Stimulated activated CD4-positive, alpha-beta T cell treated with anti-CD3 and anti-CD28 coated beads, TNF-alpha, amount 100 ng/mL, for 24 hours (primary cell): ENCODE measurements at places on chromosomes 12 and 14.

- no peak for DNase-seq
These were observed 20.1 kb upstream of the TBK1 start for GRCh38 chr12:64431791-64432190.

GRCh38 chr12:48263617-48264016, 60.5 kb upstream of the OR10AD1 start:
- no peak for DNase-seq

- DNase-seq: no peak
These were observed 15.8 kb downstream of the ABCC9 start for GRCh38 chr12:21925296-21925913.

DNA sequence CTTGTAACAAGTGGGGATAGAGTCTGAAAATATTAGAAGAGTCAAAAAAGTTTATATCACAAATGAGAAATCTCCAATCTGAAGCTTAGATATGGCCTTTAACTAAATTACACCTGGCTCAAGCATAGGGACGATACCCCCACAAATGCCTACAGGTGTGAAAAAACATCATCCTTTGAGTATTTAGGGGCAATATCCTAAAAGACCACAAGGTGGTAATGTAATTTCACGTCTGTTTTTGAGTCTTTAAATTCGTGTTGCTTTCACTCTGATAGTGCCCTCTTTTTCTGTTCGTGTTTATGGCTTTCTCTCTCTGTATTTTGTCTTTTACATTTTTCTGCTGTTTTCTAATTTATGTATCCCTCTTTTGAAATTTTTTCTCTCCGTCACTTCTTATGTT, 84.3 kb downstream of the ETNK1 start:
- DNase-seq: no peak

DNA sequence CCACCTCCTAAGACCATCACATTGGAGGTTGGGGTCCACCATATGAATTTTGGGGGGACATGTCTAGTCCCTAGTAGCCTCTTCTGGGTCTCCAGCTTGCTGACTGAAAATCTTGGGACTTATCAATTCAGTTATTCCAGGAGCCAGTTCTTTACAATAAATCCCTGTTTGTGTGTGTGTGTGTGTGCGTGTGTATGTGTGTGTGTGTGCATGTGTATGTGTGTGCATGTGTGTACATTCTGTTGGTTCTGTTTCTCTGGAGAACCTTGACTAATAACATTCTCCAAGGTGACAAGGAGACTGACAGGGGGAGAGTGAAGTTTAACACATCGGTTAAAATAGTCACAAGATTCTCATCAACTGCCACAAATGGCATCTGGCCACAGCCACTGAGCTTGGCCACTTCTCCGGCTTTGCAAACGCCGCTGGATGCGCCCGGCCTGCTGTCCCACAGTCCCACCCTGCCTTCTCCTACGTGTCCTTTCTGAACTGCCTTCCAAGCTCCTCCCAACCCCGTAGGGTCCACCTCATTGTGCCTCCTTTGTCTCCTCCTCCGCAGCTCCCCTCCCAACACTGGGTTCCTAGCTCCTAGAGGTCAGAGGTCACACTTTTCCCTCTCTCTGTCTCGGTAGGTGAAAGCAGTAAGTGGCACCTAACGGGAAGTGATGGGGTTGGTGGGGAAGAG, 88.1 kb upstream of the DIO3 start:
- no peak for DNase-seq

GRCh38 chr14:81007131-81007530, 51.7 kb downstream of the TSHR start:
- DNase-seq: no peak

DNA sequence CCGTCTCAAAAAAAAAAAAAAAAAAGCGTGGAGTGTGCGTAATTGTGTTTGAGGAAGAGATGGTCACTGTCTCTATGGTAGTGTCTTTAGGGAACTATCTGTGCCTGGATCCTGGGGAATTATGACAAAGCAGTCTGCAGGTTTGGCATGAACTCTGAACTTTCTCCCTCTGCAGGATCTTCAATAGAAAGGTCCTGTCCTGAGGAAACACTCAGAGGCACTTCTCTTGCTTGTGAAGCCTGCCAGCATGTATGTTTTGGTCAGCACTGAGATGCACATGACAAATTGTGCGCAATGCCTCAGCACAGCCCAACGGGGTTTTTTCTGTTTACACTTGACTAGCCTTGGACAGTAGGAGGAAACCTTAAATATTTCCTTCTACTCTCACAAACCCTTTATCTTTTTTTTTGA, 46.6 kb downstream of the ATF7 start:
- DNase-seq: no peak

GRCh38 chr12:48779869-48780268, 9.0 kb downstream of the ADCY6 start:
- DNase-seq: no peak

DNA sequence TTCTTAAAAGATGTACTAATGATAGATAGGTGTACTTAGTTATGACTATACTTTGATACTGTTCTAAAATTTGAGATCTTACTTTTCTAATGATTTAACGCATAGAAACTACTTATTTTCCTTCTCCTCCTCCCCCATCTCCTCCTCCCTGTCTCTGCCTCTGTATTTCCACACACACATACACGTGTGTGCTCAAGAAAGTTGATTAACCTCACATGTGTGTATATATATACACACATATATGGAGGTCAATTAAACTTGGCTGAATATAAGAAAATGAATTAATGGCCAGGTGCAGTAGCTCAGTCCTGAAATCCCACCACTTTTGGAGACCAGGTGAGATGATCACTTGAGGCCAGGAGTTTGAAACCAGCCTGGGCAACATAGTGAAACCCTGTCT, 362.7 kb upstream of the SYT1 start:
- DNase-seq: no peak

- no peak for DNase-seq
These were observed 196.8 kb upstream of the NEDD1 start for GRCh38 chr12:96710127-96710745.

- DNase-seq: no peak
These were observed at the start of gene HVCN1 for GRCh38 chr12:110688446-110689280. Gene HVCN1 (minus strand): TSS chr12:110689115. CDS start chr12:110683245, 5,870 bp downstream.

GRCh38 chr12:119642986-119643385, 24.9 kb upstream of the PRKAB1 start:
- no peak for DNase-seq

- DNase-seq: no peak
These were observed 31.4 kb upstream of the RFX4 start for GRCh38 chr12:106551410-106551809.

DNA sequence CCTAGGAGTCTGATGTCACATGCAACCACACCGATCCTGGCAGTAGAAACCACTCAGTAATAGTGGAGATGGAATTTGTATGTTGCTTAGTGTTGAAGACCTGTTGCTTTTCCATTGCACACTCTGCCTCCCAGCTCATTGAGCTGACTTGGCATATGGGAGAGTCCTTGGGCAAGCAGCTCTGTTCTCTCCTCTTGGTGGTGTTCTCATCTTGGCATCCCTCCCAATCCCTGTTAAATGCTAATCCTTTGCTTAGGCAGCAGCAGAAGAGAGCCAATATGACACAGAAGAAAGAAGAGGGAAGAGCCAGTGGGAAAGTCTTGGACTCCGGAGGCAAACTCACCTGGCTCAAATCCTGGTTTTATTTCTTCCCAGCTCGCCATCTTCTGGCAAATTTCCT, 178.0 kb upstream of the CAND1 start:
- no peak for DNase-seq

DNA sequence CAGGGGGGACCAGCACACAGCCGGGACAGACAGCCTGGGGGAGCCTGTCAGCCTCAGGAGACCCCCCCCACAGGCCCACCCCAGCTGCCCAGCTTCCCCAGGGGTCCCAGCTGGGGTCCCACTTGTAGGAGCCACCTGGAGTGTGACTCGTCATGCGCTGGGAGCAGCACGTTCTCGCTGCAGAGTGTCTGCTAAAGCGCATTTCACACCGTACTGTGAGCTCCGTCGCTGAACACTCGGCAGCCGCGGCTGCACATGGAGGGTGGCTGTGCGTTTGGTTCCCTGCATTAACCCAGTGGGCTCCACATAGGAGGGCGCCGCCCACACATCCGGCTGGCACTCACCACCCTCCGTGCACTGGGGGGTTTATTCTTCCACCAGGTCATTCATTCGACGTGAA, 56.7 kb downstream of the FBRSL1 start:
- no peak for DNase-seq

GRCh38 chr12:1803736-1804135, 16.6 kb upstream of the LRTM2 start:
- DNase-seq: no peak

DNA sequence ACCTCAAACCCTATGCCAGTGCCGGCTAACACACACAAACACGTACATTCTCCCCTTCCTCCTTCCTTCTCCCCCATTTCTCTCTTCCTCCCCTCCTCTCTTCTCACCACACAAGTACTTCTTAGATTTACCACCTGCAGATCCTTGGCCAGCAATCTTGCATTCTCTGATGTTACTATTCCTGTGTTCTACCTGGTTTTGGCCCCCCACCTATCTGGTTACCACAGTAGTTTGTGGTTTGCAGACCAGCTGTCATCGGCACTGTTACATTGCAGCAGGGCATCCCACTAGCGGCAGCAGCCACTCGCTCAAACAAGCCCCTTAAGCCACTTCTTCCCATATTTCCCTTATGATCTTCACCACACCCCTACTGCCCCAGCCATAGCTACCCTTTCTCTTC, 3.9 kb downstream of the ABHD4 start:
- DNase-seq: no peak

DNA sequence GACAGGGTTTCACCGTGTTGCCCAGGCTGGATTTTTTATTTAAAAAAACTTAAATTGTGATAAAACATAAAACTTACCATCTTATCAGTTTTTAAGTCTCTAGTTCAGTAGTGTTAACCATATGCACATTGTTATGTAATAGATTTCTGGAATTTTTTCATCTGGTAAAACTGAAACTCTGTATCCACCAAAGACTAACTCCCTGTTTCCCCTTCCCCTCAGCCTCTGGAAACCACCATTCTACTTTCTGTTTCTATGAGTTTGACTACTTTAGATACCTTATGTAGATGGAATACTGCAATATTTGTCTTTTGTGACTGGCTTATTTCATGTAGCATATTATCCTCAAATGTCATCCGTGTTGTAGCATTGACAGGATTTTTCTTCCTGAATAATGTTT, 12.8 kb upstream of the PLEKHG3 start:
- no peak for DNase-seq

DNA sequence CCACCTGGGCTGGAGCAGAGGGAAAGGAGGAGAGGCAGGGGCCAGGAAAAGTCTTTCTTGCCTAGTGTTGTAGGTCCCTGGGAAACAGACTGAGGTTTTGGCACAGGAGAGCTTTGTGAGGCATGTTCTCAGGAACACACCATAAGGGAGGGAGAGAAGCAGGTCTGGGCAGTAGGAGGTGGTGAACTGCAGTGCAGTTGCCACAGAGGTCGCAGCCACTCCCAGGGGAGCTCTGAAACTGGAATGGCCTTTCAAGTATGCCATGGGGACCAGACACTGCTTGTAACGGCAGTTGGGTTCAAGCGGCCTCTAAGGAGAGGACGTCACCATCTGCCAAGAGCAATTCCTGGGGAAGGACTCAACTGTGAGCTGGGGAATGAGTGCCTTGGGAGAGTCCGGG, 35.4 kb upstream of the NKX2-8 start:
- DNase-seq: no peak

DNA sequence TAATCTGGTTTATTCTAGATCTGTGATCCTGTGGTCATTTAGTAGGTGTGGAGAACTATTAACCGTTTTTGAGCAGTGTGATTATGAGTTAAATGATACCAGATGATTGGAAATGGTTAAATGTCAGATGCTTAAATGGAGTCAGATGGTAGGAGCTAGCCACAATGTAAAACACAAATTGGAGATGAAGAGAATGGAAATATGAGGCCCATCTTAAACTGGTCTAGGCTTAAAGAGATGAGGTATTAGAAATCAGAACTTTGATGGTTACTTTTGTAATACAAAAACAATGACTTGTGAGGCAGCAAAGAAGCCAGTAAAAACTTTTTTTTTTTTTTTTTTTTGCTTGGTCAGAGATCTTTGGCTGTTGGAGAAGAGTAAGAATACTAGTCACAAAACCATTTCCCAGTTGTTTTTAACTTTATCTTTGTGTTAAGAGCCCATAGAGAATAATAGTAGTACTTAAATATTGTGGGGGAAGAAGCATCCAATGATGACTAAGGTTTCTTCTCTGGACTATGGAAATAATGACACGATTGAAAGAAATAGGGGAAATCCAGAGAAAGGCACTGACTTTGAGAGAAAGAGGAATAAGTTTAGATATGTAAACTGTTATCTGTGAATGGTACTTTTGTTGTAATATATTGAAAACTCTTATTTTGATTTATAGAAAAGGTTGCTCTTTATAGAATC, 95.9 kb downstream of the WNK1 start:
- no peak for DNase-seq
